T-helper 1 cell (primary cell): ENCODE measurements at places on chromosomes 2 and 18.

DNA sequence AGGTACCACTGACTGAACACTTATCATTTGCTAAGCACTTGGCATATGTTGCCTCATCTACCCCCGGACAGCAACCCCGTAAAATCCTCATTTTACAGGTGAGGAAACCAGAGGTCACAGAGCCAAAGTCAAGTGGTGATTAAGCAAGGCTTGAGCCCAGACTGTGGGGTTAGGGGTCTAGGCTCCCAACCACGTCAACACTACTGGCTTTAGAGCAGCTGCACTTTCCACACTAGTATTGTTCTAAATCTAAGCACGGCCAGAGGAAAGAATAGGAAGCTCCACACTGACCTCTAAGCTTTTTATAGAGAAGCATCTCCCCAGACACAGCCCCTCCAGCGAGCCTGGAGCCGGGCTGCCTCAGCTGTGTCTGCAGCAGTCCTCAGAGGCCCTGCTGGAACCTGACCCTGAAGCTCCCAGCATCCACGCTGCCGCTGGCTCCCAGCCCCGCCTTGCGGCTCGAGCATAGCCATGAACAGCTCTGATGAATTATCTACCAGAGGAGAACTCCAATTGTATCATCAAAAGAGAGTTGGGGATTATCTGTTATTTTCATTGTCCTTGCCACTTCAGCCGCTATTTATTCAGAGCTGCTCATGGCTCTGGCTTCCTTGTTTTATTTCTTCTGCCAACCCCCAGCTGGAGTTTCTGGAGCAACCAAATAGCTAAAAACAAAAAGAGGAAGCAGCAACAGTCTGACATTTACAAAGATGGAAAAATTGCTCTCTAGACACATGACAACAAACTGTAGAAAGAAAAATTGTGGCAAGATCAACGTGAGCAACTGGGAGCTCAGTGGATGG lies 62.2 kb upstream of the RTN4 start:
- DNase-seq: no peak

GRCh38 chr2:100654611-100655010 lies 91.8 kb downstream of the PDCL3 start:
- DNase-seq: no peak

- no peak for DNase-seq
Measured at GRCh38 chr2:78701546-78701945, 324.0 kb upstream of the REG3G start.

GRCh38 chr2:210179351-210179990 lies 8.3 kb upstream of the KANSL1L start:
- no peak for DNase-seq

DNA sequence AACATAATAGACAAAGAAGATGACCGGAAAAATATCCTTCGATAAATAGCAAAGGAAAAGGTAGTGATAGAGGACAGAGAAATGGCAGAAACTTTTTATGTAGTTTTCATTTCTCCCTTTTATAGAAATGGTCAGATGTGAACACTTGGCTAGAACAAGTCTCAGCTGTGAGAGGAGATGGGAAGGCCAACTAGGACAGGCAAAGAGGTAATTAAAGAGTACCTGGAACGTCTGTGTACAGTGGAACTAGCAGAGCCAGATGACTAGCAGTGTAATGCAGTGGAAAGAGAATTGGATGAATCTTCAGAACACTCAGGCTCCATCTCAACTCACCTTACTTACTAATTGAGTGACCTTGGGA lies 69.2 kb downstream of the NABP1 start:
- DNase-seq: no peak

- no peak for DNase-seq
Measured at GRCh38 chr18:49591271-49591670, 29.4 kb downstream of the LIPG start.

GRCh38 chr2:187519419-187520120 lies 34.7 kb downstream of the TFPI start:
- DNase-seq: no peak

- DNase-seq: no peak
Measured at GRCh38 chr2:234435836-234436481, 60.9 kb downstream of the ARL4C start.

GRCh38 chr2:144339048-144339447 lies 180.9 kb downstream of the ZEB2 start:
- no peak for DNase-seq

DNA sequence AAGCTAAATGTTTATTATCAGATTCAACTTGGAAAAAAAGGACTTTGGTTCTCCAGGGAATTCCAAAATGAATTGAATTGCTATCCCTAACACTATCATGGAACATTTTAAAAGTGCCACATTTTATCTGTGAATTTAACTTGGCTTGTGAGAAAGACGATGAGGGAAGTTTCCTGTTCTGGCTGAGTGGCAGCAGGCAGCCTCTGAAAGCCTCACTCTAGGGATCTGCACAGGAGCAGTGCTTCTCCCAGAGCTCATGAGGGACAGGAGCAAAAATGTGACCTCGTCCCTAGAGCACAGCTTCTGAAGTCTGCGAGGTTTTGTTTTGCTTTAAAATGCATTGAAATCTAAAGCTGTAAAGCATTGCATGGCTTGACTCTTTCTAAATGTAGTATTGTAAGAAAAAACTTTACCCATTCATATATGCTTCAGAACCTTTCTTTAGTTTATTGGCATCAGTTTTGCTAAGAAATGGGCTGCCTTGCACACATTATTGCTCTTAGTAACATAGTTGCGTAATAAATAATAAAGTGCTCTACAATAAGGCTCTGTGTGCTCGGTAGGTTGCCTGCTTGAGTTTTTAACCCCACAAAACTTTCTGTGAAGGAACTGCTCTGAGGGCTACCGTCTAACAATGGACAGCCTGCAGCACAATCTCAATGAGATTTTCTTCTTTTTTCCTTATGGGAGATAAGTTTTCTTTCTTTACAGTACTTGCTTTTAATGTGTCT lies 136.2 kb upstream of the CDCA7 start:
- no peak for DNase-seq

DNA sequence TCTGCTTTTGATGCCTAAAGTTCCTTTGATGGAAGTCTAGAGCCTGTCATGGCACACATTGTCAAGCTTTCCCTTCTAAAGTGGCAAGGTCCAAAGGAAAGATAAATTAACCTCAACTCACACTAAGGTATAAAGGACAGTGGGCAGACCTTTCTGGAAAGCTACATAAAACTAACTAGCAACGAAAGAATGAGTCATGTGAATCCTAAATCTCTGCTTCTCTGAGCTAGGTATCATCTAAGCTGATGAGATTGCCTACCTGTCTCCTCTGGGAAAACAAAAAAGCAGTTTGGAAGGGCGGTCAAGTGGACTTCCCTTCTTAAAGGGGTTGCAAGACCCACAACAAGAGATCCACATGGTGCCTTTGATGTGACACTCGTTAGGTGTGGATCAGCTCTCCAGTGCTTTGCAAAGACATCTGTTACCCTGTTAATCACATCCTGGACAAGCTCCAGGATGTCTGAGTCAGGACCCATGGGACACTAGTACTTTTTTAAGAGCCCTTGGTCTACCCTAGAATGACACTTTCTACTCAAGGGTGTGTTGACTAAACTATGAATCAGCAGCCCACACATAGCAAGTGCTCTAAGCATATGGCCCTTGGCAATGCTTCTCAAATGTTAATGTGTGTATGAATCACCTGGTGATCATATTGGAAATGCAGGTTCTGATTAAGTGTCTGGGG lies 173.5 kb downstream of the ALK start:
- DNase-seq: no peak

GRCh38 chr2:186950694-186951093 lies 101.7 kb upstream of the ZSWIM2 start:
- DNase-seq: no peak

GRCh38 chr2:101017371-101017770 lies 15.3 kb downstream of the RPL31 start:
- no peak for DNase-seq

DNA sequence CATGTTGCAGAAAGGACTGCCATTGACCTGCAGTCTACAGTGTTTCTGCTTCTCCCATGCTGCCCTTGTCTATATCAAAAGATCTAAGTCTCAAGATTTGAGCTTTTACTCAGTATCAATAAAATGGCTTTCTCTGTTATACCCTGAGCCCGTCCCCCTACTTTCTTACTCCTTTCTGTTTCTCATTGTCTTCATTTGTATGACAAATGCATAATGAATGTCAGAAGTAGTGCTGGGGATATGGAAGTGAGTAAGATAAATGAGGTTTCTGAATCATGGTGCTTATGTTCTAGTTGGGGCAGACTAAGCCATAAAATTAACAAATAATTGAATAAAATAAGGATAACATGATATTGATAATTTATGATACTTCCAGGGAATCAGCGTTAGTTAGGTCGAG lies 128.6 kb downstream of the PARD3B start:
- no peak for DNase-seq

DNA sequence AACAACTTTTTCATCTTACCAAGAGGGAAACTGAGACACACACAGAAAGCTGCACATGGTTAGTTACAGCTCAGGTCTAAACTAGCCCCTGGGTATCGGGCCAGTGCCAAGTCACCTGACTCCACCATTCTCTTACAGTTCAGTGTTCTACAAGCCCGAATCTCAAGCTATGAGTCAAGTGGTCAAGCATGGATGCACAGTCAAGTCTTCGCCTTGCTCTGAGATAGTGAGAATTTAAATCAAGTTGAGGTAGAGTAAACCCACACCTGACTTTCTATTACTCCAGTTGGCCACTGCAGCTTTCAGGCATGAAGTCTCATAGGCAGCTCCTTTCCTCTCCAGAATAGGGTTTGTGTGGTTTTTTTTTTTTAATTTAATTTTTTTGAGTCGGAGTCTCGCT lies 34.5 kb upstream of the ARL5A start:
- DNase-seq: no peak

GRCh38 chr2:128347701-128348539 lies 29.3 kb upstream of the HS6ST1 start:
- DNase-seq: no peak

DNA sequence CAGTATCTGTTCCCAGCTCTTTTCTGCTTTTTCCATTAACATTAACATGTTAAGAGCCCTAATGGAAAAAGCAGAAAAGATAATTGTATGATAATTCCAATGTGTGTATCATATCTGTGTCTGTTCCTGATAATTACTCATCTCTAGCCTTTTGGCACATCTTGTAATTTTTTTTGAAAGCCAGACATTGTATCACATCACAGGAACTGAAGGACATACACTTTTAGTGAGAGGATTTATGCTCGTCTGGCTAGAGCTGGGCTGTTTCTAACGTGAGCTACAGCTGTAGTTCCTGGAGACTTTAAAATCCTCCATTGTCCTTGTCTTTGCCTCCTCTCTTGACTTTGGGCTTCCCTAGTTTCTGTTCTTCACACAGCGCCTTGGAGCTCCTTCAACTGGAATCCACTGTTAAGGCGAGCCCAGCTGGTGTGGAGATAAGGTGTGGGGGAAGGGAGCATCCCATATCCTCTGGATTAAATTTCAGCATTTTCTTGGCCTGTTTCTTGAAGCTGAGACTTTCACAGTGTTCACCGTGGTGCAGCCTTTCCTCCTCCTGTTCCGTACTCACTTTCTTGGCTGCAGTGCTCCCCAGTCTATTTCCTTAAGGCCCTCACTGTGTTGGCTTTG lies 211.5 kb downstream of the GALR1 start:
- DNase-seq: no peak

DNA sequence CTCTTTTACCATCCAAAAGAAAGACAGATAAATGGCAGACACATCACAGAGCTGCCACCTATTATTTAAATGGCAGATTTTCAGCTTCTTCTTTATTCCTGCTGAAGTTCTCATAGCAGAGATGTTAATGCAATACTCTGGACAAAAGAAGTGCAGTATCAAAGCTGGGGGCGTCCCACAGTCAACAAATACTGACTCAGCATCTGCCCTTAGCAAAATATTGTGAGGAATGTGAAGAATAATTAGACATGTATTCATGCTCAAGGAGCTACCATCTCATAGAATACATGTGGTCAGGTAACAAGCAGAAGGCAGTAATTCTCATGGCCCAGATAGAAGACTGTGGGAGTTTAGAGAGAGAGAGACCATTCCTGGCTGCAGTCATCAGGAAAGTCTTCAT lies 108.0 kb upstream of the TANK start:
- DNase-seq: no peak

- no peak for DNase-seq
Measured at GRCh38 chr18:61797696-61798590, 94.9 kb downstream of the RNF152 start.

DNA sequence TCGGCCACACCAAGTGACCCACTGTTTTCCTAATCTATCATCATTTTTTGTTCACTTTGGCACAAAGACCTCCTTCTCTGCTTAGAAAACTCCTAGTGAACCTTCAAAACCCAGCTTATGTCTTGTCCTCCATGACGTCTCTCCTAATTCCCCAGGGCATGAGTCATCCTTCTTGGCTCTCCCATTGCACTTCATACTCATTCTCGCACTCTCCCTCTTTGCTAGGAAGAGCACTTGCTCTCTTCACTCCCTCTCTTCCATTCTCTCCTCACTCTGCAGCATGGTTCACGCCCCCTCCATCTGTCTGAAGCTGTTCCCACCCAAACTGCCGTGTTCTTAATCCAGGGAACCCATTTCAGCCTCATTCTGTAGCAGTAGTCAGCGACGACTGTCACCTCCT lies 103.9 kb downstream of the MRO start:
- no peak for DNase-seq
